ENCODE measurements at places on chromosomes 3 and 15.

GRCh38 chr15:74995779-74996765 lies 709 bp downstream of the SCAMP5 start:
- DNase-seq: no peak

DNA sequence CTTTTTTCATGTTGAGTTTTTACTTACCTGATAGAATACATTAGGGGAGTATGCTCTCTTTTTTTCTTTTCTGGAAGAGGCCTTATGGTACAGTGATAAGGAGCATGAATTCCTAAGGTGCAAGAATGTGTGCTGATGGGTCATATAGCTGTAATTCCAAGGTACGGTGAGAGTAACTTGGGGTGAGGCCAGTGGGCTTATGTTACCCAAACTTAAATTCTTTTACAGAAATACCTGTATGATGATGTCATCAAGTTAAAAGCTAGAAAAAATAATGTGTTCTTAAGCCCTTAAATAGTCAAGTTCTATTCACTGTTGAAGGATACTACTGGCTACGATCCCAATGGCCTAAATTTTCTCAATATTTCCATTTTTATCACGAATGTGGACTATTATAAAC lies 111.2 kb downstream of the GMPS start:
- no peak for DNase-seq

- no peak for DNase-seq
Observed at GRCh38 chr3:146834917-146835316, 229.8 kb upstream of the PLSCR5 start.

DNA sequence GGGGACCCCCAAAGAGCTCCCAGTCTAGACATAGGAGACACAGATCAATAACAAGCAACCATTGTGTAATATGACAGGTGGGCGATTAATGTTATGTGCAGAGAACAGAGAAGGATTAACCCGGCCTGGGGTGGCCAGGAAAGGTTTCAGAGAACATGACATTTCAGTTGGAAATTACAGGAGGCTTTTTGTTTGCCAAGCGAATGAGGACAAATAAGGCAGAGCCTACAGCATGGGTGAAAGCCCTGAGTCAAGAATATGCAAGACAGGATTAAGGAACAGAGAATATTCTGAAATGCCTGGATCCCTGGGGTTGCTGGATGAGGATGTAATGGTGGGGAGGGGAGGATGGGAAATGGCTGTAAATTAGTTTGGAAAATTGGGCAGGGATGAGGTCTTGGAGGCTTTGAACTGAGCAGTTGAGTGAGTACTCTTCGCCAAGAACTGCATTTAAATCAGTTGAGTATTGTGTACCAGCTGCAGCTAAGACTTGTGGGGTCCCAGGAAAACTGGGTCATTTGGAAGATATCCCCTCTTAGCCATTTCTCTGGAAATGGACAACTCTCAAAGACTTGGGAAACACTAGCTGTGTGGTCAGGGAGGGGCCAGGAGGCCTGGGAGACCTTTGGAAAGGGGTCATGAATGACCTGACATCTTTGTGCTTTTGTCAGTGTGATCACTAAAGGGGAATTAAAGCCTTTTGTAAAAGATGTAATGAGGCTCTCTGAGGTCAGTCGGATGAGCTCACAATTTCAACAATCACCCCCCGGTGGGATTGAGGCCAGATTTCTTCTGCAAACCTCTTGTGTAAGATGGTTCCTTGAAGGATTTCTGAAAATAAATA lies 198.6 kb upstream of the NR2E3 start:
- DNase-seq: no peak

Measured in stimulated activated CD8-positive, alpha-beta memory T cell treated with anti-CD3 and anti-CD28 coated beads, Interleukin-12 subunit alpha, Interleukin-12 subunit beta, amount 100 ng/mL, for 4 hours (primary cell).